ENCODE measurements at places on chromosomes 4 and X.

GRCh38 chr4:34723605-34724004 lies 1520.7 kb downstream of the ARAP2 start:
- H3K27ac ChIP-seq = no peak overlapping the region
- H3K36me3 ChIP-seq = no peaks in the 10 kb centered on the region
- H3K4me1 ChIP-seq = no peaks in the 10 kb centered on the region
- no peak for DNase-seq
- H3K27me3 ChIP-seq = no peaks in the 10 kb centered on the region

DNA sequence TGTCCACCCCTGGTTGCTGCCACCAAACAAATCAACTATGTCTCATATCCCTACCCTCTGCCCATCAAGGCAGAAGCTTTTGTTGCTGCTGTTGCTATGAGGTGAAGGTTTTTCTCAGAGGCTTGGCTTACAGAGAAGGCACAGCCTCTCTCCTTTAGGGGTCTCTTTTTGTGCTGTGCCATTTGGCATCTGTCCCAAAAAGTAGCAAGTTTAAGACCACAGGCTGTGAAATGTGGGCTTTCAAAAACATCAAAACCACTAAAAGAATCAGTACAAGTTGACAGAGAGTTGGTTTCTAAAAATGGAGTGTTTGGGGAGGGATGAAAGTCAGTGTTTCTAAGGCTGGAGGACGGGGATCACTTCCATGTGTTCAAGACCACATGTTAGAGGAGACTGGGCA lies 634.9 kb downstream of the BCOR start:
- H3K27ac ChIP-seq = no peak overlapping the region
- H3K27me3 ChIP-seq = no peaks in the 10 kb centered on the region
- no peaks in the 10 kb centered on the region for H3K36me3 ChIP-seq
- H3K4me1 ChIP-seq = peaks cover 2% of the 10 kb centered on the region
- DNase-seq = no peak

- H3K27ac ChIP-seq = no peak overlapping the region
- H3K4me1 ChIP-seq = no peaks in the 10 kb centered on the region
- no peak overlapping the region for H3K4me3 ChIP-seq
- DNase-seq = no peak
- H3K36me3 ChIP-seq = no peaks in the 10 kb centered on the region
- no peaks in the 10 kb centered on the region for H3K27me3 ChIP-seq
These were observed 1499.5 kb upstream of the ADGRL3 start for GRCh38 chr4:59700651-59701050.

DNA sequence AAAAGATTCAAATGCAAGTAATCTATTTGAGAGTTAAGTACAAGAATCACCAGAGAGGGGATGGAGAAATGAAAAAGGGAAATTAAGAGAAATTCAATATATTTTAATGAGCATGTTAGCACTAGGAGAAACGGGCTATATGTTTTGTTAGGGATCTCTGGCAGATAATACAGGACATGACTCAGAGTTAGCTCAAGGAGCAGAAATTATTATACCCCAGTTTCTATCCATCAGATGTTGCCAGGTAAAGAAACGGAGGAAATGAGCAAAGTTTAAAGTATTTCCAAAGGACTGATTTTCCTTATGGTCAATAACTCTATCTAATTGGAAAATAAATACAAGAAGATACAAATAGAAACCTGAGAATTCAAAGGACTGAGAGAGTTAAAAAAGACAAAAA lies 867.6 kb downstream of the TRAM1L1 start:
- no peak overlapping the region for H3K4me3 ChIP-seq
- no peak overlapping the region for H3K27ac ChIP-seq
- H3K4me1 ChIP-seq = no peaks in the 10 kb centered on the region
- H3K36me3 ChIP-seq = no peaks in the 10 kb centered on the region

- DNase-seq = no peak
- H3K27ac ChIP-seq = no peak overlapping the region
- H3K4me3 ChIP-seq = no peak overlapping the region
- peaks cover 19% of the 10 kb centered on the region for H3K4me1 ChIP-seq
- H3K27me3 ChIP-seq = peaks cover 11% of the 10 kb centered on the region
These were observed 3.5 kb downstream of the PKD2 start for GRCh38 chr4:88010966-88011365.

- no peak for DNase-seq
- H3K27me3 ChIP-seq = no peaks in the 10 kb centered on the region
- peaks cover 22% of the 10 kb centered on the region for H3K36me3 ChIP-seq
- H3K4me1 ChIP-seq = peaks cover 33% of the 10 kb centered on the region
- peak overlapping the region; percentile 35 for H3K27ac ChIP-seq
These were observed 8.1 kb downstream of the COQ2 start for GRCh38 chr4:83276299-83277040.

DNA sequence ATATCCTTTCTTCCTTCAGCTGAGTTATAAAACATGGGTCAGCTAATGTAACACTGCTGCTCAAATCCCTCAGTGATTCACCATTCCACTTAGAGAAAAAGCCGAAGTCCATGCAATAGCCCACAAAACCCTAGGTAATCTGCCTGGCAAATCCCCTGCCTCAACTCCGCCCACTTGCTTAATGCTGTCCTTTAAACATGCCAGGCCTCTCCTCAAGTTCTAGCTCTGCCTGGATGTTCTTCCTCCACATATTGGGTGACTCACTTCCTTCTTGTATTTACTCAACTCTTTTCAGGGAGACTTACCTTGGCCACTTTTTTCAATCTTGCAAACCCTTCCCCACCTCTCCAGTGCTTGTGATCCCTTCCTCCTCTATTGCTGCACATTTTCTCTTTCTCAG lies 89.8 kb downstream of the EMCN start:
- no peak for DNase-seq
- H3K4me1 ChIP-seq = no peaks in the 10 kb centered on the region
- H3K4me3 ChIP-seq = no peak overlapping the region
- peaks cover 5% of the 10 kb centered on the region for H3K27me3 ChIP-seq

DNA sequence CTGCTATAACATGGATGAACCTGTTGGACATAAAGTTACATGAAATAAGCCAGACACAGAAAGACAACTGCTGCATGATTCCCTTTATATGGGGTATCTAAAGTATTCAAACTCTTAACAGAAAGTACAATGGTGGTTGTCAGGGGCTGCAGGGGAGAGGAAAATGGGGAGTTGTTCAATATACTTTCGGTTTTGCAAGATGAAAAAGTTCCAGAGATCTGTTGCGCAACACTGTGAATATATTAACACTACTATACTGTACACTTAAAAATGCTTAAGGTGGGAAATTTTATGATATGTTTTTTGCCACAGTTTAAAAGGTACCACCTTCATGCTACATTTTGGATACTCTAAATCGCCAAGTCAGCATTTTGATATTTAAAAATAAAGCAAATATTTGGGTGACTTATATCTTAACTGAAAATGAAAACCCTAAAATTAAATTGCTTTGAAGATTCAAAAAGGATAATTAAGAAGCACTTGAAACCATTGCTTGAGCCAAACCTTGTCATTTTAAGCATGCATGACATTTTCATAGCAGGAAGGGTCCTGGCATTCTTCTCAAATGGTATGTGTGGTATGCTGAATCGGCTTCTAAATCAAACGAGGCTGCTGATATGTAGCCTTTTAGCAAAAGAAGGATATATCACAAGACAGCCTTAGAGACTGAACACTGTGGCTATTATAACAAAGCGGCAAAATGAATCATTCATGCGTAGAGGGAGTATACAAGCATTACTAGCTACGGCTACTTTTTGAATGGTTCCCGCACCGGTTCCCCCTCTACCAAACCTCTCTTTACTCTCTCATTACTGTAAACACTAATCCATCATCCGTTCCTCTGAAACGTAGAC lies 607.1 kb upstream of the DIPK2B start:
- DNase-seq = peak; percentile 47
- H3K27ac ChIP-seq = peak overlapping the region; percentile 95
- H3K27me3 ChIP-seq = no peaks in the 10 kb centered on the region
- H3K36me3 ChIP-seq = peaks cover 34% of the 10 kb centered on the region

DNA sequence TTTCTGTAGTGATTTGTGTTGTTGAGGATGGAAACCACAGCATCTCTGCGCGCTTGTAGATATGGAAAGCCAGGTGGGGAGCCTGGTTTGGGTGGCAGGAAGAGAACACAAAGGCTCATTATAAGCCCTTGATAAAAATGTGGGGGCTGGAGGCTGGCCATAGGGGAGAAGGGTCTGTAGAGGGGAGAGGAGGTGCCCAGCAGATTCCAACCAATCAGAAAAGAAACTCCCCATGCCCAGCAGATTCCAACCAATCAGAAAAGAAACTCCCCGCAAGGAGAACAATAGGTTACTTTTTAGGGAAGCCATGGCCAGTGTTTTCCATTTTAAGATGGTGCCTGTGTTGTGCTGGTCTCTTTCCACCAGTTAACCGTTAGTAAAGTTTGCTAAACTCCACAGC lies 9.8 kb upstream of the CENPU start:
- no peak overlapping the region for H3K27ac ChIP-seq
- DNase-seq = no peak
- H3K36me3 ChIP-seq = no peaks in the 10 kb centered on the region
- H3K4me1 ChIP-seq = peaks cover 16% of the 10 kb centered on the region

DNA sequence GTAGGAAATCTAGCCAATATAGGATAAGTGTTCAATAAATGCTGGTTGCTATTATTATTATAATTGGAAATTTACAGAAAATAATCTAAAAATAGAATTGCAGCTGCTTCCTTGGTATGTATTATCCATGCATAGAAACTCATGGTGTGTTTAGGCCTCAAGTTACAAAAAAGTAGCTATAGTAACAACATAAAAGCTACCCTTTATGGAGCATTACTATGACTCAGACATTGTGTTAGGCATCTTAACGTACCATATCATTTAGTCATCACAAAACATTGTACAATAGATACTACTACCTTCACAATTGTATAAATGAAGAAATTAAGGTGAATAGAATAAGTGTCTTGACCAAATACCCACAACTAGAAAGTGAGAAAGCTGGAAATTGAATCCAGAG lies 126.9 kb upstream of the NRK start:
- no peaks in the 10 kb centered on the region for H3K4me1 ChIP-seq
- H3K27me3 ChIP-seq = no peaks in the 10 kb centered on the region
- H3K27ac ChIP-seq = no peak overlapping the region
- DNase-seq = no peak
- no peak overlapping the region for H3K4me3 ChIP-seq

GRCh38 chr4:3115637-3116270 lies 41.3 kb downstream of the HTT start:
- H3K4me3 ChIP-seq = no peak overlapping the region
- DNase-seq = no peak
- no peaks in the 10 kb centered on the region for H3K27me3 ChIP-seq
- no peak overlapping the region for H3K27ac ChIP-seq
- peaks cover 36% of the 10 kb centered on the region for H3K36me3 ChIP-seq

DNA sequence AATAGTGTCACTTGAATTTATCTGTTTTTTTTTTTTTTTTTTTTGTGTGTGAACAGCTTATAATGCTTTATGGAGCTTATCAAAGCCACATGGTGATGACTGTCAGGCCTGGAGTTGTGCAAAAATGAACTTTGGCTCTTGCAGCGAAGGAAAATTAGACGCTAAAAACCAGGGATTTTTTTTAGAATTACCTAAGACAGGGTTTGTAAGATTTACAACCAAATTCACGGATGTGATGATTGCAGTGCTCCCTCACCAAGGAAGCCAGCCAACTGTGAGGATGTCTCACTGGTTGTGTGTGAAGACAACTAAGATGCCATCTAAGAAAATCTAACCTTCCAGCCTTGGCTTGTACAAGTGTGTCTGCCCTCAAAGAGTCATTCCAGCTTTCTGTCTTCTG lies 127.1 kb upstream of the SLC4A4 start:
- H3K4me1 ChIP-seq = no peaks in the 10 kb centered on the region
- DNase-seq = no peak
- H3K4me3 ChIP-seq = no peak overlapping the region
- H3K27ac ChIP-seq = no peak overlapping the region
- no peaks in the 10 kb centered on the region for H3K36me3 ChIP-seq

DNA sequence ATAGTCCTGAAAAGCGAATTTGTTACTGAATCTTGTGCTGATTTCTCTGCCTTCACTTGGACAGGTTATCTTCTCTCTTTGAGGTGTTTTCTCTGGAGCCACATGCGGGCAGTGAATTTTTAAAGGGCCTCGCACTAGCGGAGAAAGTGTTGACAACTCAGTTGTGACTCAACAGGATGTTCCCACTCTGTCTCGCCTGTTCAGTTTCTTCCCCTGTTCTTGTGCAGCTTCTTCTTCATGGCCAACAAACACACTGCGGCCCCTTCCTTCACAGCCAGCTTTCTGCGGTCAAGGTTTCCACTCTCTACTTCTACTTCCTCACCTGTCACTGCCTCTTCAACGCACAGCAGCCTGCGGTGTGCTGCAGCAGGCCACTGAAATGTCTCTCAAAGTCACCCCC lies 1.1 kb upstream of the SHROOM4 start:
- H3K27ac ChIP-seq = no peak overlapping the region
- H3K36me3 ChIP-seq = no peaks in the 10 kb centered on the region
- H3K4me1 ChIP-seq = no peaks in the 10 kb centered on the region
- no peak for DNase-seq

GRCh38 chr4:3262208-3263052 lies 13.5 kb downstream of the MSANTD1 start:
- no peak for DNase-seq
- H3K27me3 ChIP-seq = no peaks in the 10 kb centered on the region
- no peaks in the 10 kb centered on the region for H3K36me3 ChIP-seq
- H3K4me3 ChIP-seq = no peak overlapping the region

DNA sequence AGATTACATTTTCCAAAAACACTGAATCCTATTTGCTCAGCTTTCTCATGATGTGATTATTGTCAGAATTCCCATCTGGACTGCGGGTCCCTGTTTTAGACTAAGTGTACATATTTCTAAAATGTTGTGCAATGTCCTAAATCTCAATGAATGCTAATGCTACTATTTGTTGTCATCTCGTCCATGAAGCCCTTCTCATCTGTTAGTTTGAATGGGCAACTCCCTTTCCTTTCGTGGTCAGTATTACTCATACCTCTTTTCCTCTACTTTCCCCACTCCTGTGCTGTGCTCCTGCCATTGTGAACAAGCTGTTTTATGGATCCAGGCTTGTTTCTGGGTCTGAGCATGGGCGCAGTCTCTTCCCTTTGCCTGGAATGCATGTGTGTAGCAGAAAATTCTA lies 91.0 kb downstream of the MID1 start:
- DNase-seq = no peak
- H3K27ac ChIP-seq = no peak overlapping the region
- no peaks in the 10 kb centered on the region for H3K36me3 ChIP-seq
- H3K4me3 ChIP-seq = no peak overlapping the region
- H3K27me3 ChIP-seq = no peaks in the 10 kb centered on the region
- H3K4me1 ChIP-seq = no peaks in the 10 kb centered on the region

- H3K4me3 ChIP-seq = no peak overlapping the region
- peak; percentile 8 for DNase-seq
- no peak overlapping the region for H3K27ac ChIP-seq
These were observed 356.7 kb upstream of the RPS6KA3 start for GRCh38 chrX:20623448-20623847.

- H3K36me3 ChIP-seq = no peaks in the 10 kb centered on the region
- peaks cover 1% of the 10 kb centered on the region for H3K27me3 ChIP-seq
- DNase-seq = no peak
- H3K4me3 ChIP-seq = no peak overlapping the region
- H3K27ac ChIP-seq = no peak overlapping the region
- peaks cover 34% of the 10 kb centered on the region for H3K4me1 ChIP-seq
These were observed 101.2 kb upstream of the ENPP6 start for GRCh38 chr4:184318852-184319251.

GRCh38 chr4:143701365-143701764 lies 890 bp upstream of the FREM3 start:
- H3K27ac ChIP-seq = no peak overlapping the region
- H3K27me3 ChIP-seq = peaks cover 43% of the 10 kb centered on the region
- no peak for DNase-seq
- H3K4me3 ChIP-seq = peak overlapping the region; percentile 32

GRCh38 chr4:10168151-10168550 lies 51.6 kb upstream of the WDR1 start:
- H3K27me3 ChIP-seq = peaks cover 2% of the 10 kb centered on the region
- H3K4me1 ChIP-seq = peaks cover 3% of the 10 kb centered on the region
- no peak for DNase-seq
- H3K4me3 ChIP-seq = no peak overlapping the region
- H3K36me3 ChIP-seq = no peaks in the 10 kb centered on the region

Measured in activated CD4-positive, alpha-beta memory T cell treated with anti-CD3 and anti-CD28 coated beads for 36 hours (primary cell).